RKO (cell line): ENCODE measurements at places on chromosomes 12 and 14.

GRCh38 chr14:22594156-22594716 lies 3.9 kb upstream of the ABHD4 start:
- DNase-seq: no peak

GRCh38 chr12:115407036-115407435 lies 723.1 kb upstream of the TBX3 start:
- no peak for DNase-seq

DNA sequence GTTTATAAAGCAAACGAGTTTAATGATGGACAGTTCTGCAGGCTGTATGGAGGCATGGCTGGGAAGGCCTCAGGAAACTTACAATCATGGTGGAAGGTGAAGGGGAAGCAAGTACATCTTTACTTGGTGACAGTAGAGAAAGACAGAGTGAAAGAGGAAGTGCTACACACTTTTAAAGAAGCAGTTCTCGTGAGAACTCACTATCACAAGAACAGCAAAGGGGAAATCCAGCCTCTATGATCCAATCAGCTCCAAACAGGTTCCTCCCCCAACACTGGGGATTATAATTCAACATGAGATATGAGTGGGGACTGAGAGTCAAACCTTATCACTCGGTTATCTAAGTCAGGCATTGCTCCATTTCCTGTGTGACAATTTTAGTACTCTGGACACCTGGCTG lies 189.9 kb upstream of the CNTN1 start:
- no peak for DNase-seq

GRCh38 chr12:2282318-2282717 lies 229.5 kb downstream of the CACNA1C start:
- DNase-seq: no peak

DNA sequence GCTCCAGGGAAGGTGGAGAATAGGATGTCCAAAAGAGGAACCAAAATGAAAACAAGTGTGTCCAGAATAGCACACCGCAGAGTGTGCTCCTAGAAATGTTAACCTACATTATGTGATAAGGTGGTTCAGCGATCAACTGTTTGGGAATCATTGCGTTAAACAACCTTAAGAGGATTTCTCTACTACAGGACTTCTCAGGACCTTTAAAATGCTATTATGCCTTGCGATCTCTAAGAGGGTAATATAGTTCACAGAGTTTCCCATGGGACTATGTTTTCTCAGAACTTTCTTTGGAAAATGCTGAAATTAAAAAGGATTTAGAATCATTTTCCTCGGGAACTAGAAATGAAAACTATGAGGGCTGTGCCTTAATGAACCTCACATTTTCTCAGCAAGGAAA lies 1.8 kb downstream of the GLT8D2 start:
- no peak for DNase-seq

DNA sequence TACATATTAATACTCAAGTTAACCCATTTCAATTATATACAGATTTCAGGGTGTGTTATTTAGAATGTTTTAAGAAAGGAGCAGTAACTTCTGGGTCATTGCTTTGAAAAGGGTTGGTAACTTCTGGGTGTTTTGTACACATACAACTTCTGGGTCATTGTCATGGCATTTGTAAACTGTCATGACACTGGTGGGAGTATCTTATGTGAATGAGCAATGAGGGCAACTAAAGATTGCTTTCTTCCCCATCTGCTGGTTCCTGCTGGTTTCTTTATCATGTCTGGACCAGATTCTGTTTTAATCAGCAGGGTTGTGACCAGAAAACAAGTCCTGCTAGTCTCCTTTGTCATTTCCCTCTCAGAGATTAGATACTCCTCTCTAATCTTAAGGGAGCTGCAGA lies 713.3 kb downstream of the LRFN5 start:
- DNase-seq: no peak

DNA sequence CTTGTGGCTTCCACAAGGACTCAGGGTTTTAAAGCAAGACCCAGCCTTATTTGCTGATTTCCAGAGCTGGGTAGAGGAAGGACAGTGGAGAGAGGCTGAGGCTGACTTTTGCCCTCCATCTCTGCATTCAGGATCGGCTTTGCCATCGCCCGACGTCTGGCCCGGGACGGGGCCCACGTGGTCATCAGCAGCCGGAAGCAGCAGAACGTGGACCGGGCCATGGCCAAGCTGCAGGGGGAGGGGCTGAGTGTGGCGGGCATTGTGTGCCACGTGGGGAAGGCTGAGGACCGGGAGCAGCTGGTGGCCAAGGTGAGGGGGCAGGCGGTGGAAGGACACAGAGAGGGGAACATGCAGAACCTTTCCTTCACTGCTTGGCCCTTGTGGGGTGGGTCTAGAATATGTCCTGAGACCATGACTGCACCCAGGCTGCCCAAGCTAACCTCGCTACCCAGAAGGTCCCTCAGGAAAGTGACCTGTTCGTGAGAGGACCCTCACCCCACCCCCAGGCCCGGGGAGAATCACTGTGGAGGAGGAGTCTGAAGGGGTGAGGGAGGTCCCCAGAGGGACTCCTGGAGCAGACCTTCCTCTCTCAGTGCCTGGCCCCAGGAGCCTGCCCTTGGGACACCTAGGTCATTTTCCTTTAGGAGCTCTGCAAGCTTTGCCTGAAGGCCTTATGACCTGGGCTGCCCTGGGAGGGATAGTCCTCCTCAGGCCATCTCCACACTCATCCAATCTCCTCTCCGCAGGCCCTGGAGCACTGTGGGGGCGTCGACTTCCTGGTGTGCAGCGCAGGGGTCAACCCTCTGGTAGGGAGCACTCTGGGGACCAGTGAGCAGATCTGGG lies 3.1 kb downstream of the DHRS2 start:
- DNase-seq: no peak
